ENCODE measurements at places on chromosomes 16 and 17.
A peak's percentile ranks its signal among the peaks of the same experiment; 100 is the strongest.

DNA sequence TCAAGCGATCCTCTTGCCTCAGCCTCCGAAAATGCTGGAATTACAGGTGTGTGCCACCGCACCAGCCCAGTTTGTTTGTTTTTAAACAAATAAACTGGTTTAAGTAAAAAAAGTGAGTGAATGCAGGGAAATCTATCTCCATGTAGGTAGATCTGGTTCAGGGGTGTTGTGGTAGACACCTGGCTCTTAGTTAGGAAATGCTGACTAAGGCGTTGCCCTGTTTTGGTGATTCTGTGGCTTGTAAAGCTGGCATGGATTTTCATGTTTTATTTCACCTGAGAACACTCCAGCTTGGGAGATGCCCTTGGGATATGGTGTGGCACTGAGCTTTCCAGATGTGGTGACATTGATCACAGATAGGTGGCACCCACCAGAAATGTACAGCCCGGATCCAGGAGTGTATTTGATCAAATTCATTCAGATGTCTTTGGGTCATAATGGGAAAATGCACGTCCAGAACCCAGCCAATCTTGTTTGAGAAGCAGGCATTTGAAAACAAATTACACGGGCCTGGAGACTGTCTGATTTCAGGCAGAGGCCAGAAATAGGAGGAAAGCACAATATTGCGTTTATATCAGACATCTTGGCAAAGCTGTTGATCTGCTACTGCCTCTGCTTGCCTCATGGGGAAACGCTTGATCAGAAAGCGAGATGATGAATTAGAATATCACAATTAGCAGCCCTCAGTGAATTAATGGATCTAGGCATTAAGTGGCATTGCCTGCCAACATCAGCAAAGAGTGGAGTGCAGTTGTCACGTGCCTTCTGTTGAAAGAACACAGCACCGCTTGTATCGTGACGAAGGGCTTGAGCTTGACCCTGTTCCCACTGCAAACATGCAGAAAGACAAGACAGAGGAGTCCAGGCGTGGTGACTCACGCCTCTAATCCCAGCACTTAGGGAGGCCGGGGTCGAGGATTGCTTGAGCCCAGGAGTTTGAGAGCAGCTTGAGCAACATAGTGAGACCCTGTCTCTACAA lies 7.3 kb upstream of the IL34 start:
- no peak for DNase-seq

- DNase-seq: no peak
Measured at GRCh38 chr17:81813371-81813684, 9.4 kb downstream of the GCGR start.

DNA sequence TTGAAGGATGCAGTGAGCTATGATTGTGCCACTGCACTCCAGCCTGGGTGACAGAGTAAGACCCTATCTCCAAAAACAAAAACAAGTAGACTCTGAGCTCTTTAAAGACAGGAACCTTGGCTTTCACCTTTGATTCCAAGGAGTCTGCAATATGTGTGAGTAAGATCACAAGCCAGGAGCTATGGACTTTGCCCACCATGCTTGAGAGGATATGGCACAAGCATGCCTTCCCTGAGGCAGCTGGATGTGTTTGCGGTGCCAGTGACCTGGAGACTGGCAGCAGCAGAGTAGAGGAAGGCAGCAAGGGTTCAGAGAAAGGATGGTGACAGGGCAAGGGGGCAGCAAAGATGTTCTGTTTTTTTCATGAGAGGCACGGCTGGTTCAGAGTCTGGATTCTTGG lies 14.5 kb upstream of the PRKCA start:
- no peak for DNase-seq

DNA sequence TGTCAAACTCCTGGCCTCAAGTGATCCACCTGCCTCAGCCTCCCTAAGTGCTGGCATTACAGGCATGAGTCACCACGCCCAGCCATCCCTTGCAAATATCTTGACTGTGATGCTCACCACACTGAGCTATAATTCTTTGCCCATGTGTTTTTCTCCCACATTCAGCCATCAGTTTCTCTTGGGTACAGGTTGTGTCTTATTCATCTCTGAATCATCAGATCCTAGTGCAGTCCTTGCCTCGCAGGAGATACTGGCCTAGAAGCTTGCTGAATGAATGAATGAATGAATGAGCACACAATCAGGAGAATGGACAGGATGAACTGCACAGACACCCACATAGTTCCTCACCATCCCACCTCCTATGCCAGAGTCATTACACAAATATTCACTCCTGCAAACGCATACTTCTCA lies 24.4 kb upstream of the ETV4 start:
- no peak for DNase-seq

DNA sequence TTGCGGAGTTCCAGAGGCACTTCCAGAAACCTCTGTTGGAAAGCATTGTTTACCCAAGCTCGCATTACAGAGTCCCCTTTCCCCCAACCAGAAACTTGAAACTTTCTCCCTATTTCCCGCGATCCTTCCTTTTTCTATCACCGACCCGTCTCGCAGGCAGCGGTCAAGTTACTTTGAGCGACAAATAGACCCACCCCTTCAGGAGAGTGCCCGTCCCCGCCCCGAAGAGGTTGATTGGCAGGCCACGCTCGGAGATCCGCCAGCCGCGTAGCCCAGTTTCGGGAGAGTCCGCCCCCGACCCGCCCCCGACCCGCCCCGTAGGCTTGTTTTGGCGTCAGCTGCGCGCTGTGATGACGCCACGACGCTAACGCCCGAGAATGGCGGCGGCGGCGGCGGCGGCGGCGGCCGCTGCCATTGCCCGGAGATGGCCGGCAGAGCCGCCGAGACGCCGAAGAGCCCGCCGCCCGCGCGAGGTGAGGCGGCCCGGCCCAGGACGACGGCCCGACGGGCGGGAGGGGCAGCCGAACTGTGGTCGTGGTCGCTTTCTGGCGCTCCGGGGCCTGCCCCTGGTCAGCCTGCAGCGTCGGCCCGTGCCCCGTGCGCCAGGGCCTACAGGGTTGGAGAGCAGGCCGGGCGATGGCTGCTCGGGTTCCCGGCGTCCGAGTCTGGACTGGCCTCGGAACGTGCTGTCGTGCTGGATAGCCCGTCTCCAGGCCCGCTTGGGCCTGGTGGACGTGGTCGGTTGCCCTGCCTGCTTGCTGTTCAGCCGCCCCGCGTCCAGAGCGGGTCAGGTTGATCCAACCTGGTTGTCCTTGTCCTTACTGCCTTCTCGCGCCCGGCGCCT lies at the start of gene PSKH1:
Gene PSKH1, plus strand, starts transcription at position 356 of the 844 bp plus-strand sequence. CDS start 15,496 bp downstream, outside the sequence.
- peak; percentile 67 for DNase-seq

- DNase-seq: no peak
Measured at GRCh38 chr17:77722366-77722765, 236.1 kb upstream of the TNRC6C start.

- DNase-seq: peak; percentile 33
Measured at GRCh38 chr16:73572135-73572828, 524.4 kb upstream of the ZFHX3 start.

GRCh38 chr17:2776589-2777241 lies 19.5 kb upstream of the RAP1GAP2 start:
- peak; percentile 62 for DNase-seq

- DNase-seq: no peak
Measured at GRCh38 chr17:37017404-37017803, 68.7 kb downstream of the AATF start.

All from DMS79 (cell line).